ENCODE measurements at places on chromosomes 2 and 18.

DNA sequence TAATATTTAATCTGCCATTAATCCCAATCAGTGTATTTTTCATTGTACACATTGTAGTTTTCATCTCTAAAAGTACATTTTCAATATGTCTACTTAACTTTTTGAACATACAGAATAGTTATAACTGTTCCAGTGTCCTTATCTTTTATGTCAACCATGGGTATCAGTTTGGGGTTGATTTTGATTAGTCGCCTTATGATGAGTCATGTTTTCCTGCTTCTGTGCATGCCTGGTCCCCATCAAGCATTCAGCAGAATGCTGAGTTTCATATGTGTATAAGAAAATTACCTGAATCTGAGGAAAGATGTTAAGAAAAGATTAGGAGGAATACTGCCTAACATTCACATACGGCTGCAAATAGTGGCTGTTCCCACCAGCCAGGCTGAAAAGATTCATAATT lies 17.7 kb downstream of the SPDYA start:
- no peak for DNase-seq

GRCh38 chr18:2990956-2991640 lies 21.8 kb downstream of the LPIN2 start:
- no peak for DNase-seq

DNA sequence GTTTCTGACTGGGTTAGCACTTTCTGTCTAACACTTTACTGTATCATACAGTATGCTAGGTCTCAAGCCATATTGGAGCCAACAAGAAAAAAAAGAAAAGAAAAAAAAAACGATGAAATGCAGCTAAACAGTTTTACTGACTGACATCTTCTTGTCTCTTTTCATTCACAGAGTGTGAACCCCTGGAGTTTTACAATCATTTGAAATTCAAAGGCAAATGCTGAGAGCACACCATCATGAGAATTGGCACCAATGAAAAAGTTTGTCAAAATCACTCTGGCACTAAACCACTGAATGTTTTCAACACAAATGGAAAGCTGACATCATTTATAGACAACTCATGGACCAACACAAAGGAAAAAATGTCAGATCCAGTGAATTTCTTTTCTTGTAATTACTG lies 513.3 kb downstream of the LRRTM4 start:
- DNase-seq: no peak

GRCh38 chr18:77222464-77222863 lies 27.2 kb upstream of the GALR1 start:
- DNase-seq: no peak

- peak; percentile 65 for DNase-seq
Observed at GRCh38 chr2:231425811-231426703, 30.5 kb downstream of the B3GNT7 start.

DNA sequence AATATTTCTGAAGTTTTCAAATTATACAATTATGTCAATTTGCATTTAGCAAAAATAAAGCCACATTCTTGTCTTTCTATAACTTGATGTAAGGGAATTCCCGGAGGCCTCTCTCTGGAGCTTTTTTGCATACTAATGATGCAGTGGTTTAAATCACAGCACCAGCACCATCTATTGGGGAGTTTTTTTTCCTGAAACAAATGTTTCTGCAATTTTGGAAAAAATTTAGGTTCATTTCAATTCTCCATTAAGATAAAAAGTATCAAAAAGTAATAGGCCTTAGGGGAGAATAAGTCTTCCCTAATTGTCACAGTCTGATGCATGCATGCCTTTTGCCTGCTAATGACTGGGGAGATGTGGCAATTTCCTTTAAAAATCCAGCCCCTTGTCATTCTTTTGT lies 13.5 kb downstream of the CBLN2 start:
- no peak for DNase-seq

DNA sequence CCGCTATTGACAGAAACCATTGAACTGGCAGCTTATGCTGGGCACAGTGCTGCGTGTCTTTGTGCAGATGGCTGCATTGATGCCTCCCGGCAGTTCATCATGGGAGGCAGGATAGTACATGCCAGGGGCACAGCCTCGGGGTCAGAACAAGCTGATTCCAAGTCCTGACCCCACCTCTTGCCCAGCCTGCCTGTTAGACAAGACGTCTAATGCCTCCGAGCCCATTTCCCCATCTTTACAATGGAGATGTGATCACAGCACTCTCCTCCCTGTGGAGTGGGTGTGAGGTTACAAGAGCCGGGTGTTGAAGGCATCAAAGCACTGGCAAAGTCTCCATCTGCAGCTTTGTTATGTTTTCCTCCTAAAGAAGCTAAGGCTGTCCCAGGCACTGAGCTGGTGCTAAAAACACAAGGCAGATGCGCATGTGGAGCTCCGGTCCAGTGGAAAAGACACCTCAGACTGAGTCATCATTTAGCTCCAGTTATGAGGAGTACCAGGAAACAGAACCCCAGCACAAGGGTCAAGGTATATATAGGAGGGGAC lies 125.7 kb upstream of the EPAS1 start:
- DNase-seq: no peak

- DNase-seq: no peak
Observed at GRCh38 chr2:15760232-15760910, 168.7 kb downstream of the DDX1 start.

DNA sequence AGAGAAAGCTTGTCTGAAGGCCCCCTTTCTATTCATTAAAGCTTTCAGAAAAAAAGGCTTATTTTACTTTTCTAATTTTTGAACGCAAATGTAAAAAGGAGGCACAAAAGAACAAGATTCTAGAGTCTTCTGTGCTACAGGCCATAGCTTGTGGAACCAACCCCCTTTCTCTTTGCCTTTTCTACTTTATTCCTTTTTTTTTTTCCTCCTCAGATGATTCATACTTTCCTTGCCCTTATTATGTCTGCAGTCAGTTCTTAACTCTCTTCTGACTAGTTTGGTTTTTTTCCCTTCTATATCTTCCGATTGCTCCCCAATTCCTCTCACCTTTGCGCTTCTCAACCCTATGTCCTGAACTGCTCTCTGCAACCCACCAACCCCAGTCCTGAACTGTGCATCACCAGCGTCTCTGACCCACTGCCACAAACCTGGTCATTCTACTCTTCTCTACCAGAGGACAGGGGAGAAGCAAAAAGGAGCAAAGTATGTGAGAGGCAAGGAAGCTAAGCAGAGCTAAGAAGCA lies 56.9 kb upstream of the WIPF1 start:
- no peak for DNase-seq

DNA sequence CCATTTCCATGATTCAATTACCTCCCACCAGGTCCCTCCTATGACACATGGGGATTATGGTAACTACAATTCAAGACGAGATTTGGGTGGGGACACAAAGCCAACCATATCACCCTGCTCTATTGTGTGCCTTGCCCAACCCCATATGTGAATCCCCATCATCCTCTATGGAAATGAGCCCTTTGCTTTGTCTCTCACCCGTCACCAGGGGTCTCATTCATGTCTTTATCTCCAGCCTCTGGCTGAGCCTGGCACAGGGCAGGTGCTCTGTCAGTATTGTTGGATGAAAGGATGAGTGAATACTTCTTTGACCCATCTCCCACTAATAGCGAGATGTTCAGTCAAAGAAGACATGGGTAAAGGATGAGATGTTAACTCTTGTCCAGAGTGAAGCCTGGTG lies 116.6 kb upstream of the LGALSL start:
- no peak for DNase-seq

- DNase-seq: no peak
Observed at GRCh38 chr2:231614559-231615057, 21.9 kb downstream of the TEX44 start.

DNA sequence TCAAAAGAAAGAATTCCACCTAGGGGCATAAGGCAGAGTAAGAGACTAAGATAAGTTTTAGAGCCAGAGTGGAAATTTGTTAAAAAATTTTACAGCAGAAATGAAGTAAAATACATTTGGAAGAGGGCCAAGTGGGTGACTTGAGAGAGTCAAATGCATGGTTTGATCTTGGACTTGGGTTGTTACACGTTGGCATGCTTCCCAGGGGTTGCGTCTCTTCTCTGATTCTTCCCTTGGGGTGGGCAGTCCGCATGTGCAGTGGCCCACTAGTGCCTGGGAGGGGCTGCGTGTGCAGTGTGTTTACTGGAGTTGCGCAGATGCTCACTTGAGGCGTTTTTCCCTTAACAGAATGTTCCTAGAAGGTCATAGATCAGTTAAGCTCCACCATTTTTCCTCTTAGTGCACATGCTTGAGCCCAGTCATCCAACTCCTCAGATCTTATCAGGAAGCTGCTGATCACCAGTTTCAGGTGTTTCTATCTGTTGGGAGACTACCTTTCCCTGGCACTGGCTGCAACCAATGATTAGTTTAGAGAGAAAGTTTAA lies 13.1 kb downstream of the SEH1L start:
- DNase-seq: no peak

- DNase-seq: no peak
Observed at GRCh38 chr2:178242552-178242883, 48.2 kb downstream of the OSBPL6 start.

- DNase-seq: no peak
Observed at GRCh38 chr2:85705680-85706039, 11.5 kb downstream of the GNLY start.

GRCh38 chr18:58578835-58579560 lies 49.9 kb downstream of the ALPK2 start:
- DNase-seq: no peak

DNA sequence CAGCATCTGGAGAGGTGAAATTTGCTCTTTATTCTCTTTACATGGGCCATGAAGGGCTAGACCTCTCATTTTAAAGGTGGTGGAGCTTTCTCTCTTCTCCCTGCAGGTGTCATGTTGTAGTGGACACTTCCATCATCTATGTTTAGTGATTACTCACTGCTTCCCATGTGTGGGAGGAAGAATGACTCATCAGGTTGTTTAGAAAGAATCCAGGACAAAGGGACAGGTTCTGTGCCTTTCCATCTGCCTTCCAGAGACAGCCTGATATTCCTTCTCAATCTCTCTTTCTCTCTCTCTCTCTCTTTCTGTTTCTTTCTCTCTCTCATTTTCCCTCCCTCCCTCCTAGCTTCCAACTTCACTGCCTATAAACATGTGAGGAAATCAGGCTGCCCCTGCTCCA lies 38.7 kb downstream of the SCG2 start:
- no peak for DNase-seq

- DNase-seq: no peak
Observed at GRCh38 chr2:136106505-136106904, 11.4 kb downstream of the CXCR4 start.

- DNase-seq: no peak
Observed at GRCh38 chr2:127166231-127166860, 53.8 kb downstream of the CYP27C1 start.

DNA sequence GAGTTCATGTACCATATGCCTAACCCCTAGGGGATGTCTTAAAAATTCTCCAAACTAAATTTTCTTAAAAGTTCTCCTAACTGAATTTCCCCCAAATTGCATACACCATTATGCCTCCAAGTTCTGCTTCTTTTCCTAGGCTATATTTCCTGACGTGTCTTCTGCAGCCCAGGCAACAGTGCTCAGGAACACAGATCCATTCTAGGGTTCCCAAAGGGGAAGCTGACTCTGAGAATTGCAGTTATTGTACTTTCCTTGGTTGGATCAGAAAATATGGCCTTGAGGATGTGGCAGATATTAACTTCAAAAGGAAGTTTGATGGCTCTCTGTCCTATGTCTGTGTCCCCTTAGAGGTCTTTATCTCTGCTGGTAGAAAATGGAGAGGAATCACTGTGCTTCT lies 124.3 kb downstream of the TMEM17 start:
- DNase-seq: no peak

DNA sequence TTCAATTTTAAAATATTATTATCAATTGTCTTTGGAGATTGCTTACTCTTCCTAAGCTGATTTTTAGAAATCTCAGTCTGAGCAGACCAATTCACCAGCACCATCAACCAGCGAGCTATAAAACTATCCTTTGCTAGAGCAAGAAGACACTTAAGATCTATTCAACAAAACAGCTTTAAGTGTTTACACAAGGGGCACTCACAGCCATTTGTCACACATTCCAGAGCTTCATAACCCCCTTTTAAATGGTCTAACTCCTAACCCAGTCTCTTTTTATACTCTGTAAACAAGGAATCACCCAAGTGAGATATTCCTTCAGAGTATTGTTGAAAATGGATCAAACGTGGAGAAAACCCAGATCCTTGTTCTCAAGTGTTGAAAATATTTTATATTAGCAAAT lies 1294.1 kb upstream of the CHAC2 start:
- DNase-seq: no peak

All from effector memory CD8-positive, alpha-beta T cell (primary cell).